Stimulated activated memory B cell treated with anti-CD40 and anti-IgM and Interleukin-4, amounts not matched to agents 10 μg/mL and 1 μg/mL and 100 μg/mL, for 72 hours (primary cell): ENCODE measurements at places on chromosomes 2 and 18.

DNA sequence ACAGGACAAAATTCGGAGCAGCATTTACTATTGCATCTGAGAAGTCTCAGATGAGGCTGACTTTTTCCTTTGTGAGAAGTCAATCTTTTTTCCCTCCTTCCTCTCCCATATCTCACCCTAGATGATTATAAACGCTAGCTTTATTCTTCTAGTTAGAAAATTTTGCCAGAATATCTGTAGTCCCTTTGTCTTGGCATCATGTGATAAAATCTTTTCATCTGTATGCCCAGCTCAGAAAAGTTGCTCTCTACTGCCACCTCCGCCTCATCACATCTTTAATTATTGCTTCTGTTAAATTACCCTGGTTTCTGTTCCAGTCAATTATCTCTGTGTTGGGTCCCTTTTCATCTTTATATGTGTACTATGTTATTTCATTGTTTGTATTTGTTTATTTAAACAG lies 210.8 kb upstream of the SLC35G4 start:
- ATAC-seq: no peak

GRCh38 chr2:158113741-158114295 lies 12.1 kb downstream of the UPP2 start:
- no peak for ATAC-seq

GRCh38 chr18:10376731-10377130 lies 77.7 kb upstream of the APCDD1 start:
- no peak for ATAC-seq

GRCh38 chr18:10518595-10519255 lies 7.1 kb upstream of the NAPG start:
- no peak for ATAC-seq

- ATAC-seq: no peak
Measured at GRCh38 chr2:169050476-169051240, 18.7 kb upstream of the DHRS9 start.

DNA sequence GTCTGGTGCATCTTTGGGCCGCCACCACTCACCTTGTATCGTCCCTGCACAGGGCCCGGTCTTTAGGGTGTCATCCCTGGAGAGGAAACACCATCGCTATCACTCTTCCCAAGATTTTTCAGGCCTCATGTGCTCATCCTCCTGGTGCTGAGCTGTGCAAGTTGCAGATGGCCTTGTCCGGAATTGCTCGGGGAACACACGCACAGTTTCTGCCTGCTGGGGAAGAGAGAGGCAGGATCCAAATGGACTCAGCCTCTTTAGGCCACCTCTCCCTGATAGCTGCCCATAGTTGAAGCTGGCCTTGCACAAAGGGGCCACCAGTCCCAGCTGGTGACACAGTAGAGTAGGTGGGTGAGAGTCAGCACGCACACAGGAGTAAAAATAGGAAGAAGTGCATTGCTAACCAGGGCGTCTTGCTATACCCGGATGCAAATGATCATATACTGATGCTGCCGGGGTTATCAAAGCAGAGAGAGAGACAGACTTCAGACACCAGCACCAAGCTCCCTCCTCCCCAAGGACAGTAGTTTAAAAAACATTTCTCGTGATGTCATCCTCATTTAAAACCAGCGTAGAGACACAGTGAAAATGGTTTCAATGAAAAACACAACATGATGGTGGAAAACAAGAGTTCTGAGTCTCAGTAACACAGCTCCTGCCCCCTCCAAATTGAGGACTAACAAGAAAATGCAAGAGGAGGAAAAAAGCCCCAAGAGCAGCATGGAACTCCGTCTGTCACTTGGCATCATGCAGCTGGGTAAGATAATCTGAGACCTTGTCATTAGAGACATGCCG lies 147.5 kb upstream of the NCK2 start:
- no peak for ATAC-seq

DNA sequence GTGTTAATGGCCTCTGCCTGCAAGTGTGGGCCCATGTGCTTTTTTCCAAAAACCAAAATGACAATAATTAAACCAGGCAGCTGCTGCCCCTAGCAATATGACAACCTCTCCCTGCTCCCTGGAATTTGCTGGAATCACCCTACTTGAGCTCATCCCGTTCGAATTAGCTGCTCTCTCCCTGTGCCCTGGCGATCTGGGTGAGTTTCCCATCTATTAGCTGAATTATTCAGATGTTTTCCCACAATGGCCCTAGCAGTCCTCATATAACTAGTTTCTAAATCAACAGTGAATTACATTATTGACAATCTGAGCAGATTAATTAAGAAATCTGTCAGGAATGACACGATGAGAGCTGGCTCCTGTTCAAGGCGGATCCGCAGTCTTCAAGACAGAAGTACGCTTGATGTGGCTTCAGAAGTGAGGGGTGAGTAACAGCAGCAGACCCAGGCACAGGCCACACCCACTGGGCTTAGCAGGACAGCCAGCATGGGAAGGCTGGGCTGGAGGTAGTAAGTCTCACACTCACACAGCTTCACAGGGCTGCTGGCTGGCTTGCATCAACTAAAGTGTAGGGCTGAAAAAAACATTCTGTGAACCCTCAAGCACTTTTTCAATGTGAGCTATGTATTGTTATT lies 366.2 kb upstream of the ID2 start:
- ATAC-seq: no peak

DNA sequence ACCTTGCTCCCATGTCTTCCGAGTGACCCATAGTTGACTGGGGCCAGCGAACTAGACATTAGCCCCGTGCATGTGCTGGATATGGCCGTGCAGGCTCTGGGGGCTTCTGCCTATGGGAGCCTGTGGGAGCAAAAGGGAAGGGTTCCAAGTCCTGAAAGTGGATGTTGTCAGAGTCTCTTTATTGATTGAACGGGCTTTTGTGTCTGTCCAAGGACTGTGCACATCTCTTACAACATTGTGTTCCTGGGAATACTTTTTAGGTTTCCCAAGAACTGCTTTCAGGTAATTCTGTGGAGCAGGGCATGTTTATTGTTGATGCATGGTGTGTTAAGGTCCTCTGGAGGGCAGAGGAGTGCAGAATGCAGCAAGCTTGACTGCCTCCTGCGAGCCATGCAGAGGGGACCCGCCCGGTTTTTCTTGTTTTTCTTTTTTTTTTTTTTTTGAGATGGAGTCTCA lies 5.0 kb downstream of the RNF144A start:
- no peak for ATAC-seq

DNA sequence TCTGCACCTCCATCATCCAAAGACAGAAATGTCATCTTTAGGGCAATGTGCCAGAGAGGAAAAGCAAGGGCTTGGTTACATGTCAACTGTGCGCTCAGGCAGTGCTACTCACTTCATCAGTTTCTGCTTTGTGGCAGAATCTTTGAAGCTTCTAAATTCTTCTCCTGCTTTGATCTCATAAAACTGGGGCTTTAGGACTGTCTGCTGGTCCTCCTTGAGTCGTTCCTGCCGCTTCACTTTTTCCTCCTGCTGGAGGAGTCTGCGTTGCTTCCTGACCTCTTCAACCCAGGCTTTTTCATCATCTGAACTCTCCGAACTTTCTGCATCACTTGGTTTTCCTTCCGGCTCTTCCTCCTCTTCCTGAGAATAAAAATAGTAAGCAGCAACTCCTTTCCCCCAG lies 100.8 kb downstream of the NOL10 start:
- ATAC-seq: no peak

DNA sequence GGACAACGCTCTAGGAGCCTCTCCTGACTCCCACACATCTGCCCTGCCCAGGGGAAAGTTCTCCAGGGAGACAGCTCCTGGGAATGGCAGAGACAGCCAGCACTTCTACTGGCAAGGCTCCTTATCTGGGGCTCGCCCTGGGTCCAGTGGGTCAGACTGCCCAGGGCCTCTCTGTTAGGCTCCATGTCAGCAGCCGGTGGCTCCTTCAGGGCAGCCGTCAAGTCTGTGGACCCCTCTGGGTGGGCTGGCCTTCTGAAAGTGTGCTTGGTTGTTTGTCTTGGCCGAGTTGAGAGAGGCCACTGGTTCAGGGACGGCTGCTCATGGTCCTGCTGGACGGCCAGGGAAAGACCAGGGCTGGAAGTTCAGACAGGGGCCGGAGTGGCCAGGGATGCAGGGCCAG lies 65.6 kb downstream of the RPIA start:
- ATAC-seq: no peak

DNA sequence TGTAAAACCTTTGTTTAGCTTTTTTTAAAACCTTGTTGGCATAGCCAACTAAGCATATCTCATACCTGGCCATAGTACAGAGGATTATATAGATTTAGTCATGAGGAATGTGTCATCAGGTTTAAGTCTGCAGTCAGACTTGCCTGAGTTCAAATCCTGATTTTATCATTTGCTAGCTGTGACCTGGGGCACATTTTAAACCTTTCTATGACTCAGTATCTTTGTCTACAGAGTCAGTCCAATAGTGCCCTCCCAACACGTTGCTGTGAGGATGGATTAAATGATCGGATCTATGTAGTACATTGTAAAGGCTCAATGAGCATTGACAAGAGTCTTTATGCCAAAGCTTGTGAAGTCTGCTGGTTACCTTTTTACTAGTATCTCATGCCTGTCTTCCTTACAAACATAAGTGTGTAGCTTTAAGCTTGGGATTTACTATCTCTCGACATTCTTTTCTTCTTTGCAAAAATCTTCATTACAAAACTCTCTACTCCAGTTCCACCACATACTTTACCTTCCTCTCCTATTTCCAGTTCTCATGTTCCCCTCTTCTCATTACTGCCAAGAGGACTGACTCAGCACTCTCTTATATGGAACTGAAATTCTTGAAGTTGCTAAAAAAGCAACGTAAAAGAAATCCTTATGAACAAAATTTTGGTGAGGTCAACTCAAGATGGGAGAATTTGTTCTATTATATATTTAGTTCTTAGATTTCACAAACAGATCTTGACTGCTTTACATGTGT lies 68.1 kb upstream of the RBMS1 start:
- ATAC-seq: no peak

DNA sequence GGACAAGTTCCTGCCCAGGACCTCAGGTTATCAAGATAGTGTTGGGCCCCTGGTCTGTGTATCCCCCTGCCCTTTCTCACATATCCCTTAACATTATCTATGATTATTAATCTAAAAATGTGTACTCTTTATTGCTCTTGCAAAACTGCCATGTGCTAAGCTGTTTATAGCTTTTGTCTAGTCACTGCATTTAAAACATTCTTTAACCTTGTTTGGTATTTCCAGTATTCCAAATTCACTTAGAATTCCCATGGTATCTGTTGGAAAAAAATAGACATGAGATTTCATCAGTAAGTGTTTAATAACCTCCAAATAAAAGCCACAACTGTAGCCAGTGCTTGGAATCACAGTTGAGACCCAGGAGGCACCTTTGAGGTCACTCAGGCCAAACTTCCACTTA lies 16.2 kb upstream of the GLS start:
- no peak for ATAC-seq

DNA sequence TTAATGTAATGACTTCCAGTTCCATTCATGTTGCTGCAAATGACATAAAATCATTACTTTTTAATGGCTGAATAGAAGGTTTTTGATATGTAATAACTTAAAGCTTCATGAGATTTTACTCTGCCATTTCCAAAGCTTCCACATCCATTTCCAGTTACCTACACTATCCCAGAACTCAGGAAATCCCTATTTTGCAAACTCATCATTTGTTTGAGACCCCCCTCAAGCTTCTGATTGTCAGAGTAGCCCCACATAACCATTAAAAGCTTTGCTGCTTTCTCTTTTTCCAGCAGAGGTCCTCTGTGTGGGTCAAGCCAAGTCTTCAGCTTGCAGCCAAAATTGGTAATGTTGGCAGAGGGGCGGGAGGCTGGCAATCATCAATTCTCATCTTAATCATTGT lies 50.6 kb upstream of the IL1R1 start:
- ATAC-seq: no peak

- no peak for ATAC-seq
Measured at GRCh38 chr2:150142561-150142960, 344.9 kb downstream of the RND3 start.

DNA sequence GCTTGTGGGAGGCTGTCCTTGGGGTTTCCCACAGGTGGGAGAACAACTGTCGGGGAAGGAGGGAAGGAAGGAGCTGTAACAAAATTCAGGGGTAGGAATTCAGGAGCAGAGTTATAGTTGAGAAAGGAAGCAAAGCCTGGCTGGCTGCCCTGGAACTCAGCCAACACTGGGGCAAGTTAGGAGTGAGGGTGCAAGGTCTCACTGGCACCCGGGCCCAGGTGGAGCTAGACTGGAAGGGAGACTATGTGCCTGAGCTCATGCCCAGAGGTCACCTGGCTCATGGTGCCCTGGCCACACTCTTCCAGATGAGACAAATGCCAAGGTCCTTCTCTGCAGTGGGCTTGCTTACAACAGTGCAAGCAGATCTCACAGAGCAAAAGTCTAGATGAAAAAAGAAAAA lies 75.6 kb upstream of the ARHGAP28 start:
- ATAC-seq: no peak

- ATAC-seq: no peak
Measured at GRCh38 chr2:16165518-16166326, 225.4 kb downstream of the MYCN start.

GRCh38 chr18:63850020-63850419 lies 37.5 kb upstream of the SERPINB2 start:
- ATAC-seq: peak; percentile 47

DNA sequence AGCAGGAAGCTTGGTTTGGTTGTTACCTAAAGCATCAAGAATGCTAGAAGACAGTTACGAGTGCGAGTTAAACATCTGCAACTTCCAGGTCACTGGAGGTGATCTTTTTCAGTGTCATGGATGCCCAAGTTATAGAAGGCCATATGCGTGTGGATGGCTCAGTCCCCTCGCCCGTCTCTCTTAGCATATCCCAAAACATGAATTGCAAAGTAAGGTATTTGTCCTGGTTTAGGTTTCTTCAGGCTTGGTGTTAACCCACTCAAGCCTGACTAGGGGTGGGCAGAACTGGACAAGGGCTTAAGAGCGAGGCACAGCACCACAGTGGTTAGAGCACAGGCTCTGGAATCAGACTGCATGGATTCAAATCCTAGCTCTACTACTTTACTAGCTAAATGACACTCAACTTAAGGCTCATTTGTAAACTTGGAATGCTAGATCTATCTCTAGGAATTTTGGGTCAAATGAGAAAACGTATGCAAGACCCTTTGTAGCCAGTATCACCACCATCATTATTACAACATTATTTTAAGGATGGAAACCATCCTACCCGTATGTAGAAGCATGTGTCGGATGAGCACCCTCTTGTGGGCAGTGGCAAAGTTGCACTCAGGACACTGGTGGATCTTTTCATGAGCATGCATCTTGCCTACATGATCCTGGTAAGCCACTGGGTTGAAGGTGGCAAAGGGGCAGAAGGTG lies 11.2 kb downstream of the ZNF142 start:
- ATAC-seq: peak; percentile 66

DNA sequence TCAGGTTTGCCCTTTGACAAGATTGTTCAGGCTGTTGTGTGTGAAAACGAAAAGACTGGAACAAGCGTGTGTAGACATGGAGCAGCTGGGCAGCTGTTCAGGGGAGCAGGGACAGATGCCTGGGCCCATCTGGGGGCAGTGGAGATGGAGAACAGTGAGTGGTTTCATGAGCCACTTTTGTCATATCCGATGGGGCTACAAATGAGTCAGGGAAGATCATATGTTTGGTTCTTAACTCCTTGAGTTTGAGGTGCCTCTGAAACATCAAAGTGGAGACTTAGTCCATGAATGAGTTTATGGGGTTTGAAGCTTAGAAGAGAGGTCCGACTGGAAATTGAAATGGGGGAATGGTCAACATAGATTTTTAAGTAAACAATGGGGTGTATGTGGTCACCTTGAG lies 9.3 kb upstream of the PLB1 start:
- ATAC-seq: no peak
